ENCODE measurements at places on chromosomes 11 and 22.

- DNase-seq = no peak
These were observed 23.2 kb upstream of the DGCR8 start for GRCh38 chr22:20056696-20057386.

DNA sequence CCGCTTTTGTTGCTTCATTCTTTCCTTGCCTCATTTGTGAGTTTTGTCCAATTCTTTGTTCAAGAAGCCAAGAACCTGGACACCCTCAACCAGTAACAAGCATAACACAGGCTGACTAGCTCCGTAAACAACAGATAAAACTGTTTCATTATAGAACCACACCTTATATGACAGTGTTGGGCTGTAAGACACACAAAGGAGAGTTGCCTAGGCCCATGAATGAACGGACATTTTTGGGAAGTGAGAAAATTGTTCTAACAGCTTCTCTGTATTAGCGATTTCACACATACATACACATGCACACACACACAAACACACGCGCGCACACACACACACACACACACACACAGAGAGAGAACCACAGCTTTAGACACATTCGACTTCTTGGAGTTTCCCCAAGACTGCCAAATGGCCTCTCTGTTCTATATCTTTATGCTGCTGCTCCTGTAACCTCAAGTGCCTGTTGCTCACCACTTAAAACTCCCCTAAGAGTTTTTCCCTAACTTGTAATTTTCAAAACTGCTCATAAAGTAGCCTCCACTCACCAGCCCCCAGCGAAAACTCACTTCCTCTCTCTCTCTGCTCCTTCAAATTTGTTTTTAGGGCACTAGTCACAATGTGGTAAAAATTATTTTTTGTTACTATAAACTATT, 35.9 kb downstream of the CTSC start:
- DNase-seq = peak; percentile 17

GRCh38 chr22:30390974-30391691, 3.9 kb upstream of the RNF215 start:
- peak; percentile 58 for DNase-seq

- no peak for DNase-seq
These were observed 38.2 kb downstream of the RPUSD4 start for GRCh38 chr11:126173257-126173656.

GRCh38 chr11:1763796-1764661, at the start of gene CTSD:
Gene CTSD, minus strand, starts transcription at chr11:1763927. Its CDS starts 68 bp downstream, at chr11:1763859.
- peak; percentile 100 for DNase-seq

GRCh38 chr11:69319255-69320106, 25.5 kb downstream of the MYEOV start:
- no peak for DNase-seq

GRCh38 chr22:27667121-27667843, 134.3 kb downstream of the MN1 start:
- DNase-seq = peak; percentile 33

DNA sequence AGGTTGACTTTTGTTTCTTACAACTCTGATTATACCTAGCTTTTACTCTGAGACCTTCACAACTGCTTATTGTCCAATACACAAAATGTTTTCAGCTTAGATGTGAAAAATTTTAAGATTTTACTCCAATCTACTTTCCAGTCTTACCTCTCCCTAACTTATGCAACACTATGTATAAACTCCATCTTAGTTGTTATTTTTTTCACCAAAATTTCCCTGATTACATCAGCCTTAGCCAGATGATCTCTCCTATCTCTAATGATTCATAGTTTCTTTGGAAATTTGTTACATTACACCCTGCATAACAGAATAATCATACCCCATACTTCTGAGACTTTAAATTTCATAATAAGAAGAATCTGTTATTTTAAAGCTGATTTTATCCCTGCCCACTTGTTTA, 621.0 kb upstream of the ANO3 start:
- DNase-seq = no peak

- no peak for DNase-seq
These were observed 49.2 kb upstream of the KCNQ1OT1 start for GRCh38 chr11:2748814-2749554.

DNA sequence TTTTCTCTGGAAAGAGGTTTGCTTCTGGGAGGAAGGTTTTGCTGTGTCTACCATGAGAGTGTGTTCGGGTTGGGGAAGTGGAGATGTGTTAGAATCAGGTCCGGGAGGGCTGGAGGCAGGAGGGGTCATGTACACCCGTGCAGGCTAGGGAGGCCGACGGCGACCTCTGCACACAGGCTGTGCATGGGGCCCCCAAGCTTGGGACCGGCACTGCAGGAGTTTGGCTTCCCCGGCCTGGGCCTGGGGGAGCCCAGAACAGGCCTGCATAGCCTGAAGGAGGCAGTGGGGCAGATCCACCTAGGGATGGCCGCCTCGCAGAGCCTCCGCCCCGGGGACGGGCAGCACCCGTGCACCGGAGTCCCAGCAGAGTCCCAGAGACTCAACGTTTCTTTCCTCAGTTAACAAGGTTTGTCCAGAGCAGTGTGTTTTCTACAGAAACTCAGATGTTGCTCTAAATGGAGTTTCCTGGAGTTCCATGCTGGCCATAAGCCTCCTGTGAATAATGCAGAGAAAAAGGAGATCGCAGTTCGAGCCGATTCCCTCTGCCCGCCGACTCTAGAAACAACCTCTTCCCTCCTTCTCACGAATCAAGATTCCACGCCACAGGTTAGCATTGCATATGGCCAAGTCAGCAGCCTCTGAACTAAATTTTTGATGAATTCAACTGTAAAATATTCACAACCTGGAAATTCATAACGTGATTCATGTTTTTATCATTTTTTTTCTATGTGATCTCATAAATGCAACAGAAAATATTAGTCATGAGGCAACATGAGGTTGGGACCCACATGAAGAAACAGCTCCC, 427.3 kb downstream of the BRD1 start:
- no peak for DNase-seq

DNA sequence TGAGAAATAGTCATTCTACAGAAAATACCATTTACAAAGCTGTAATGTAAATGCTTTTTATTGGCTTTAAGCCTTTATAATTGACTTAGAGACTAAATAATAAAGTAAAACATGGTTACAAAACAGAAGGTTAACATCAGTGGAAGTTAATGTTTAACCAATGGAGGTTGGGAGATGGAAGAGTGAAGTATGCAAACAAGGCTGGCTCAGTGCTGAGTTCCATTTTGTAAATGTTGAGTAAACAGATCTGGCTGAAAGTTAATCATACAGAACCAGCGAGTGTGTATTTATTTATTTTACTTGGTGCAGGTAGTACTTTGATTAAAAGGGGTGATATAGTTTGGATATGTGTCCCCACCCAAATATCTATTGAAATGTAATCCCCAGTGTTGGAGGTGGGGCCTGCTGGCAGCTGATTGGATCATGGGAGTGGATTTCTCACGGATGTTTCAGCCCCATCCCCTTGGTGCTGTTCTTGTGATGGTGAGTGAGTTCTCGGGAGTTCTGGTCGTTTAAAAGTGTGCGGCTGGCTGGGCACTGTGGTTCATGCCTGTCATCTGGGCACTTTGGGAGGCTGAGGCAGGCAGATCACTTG, 827.4 kb downstream of the OPCML start:
- no peak for DNase-seq

- DNase-seq = no peak
These were observed 229.5 kb downstream of the AASDHPPT start for GRCh38 chr11:106306942-106307341.

DNA sequence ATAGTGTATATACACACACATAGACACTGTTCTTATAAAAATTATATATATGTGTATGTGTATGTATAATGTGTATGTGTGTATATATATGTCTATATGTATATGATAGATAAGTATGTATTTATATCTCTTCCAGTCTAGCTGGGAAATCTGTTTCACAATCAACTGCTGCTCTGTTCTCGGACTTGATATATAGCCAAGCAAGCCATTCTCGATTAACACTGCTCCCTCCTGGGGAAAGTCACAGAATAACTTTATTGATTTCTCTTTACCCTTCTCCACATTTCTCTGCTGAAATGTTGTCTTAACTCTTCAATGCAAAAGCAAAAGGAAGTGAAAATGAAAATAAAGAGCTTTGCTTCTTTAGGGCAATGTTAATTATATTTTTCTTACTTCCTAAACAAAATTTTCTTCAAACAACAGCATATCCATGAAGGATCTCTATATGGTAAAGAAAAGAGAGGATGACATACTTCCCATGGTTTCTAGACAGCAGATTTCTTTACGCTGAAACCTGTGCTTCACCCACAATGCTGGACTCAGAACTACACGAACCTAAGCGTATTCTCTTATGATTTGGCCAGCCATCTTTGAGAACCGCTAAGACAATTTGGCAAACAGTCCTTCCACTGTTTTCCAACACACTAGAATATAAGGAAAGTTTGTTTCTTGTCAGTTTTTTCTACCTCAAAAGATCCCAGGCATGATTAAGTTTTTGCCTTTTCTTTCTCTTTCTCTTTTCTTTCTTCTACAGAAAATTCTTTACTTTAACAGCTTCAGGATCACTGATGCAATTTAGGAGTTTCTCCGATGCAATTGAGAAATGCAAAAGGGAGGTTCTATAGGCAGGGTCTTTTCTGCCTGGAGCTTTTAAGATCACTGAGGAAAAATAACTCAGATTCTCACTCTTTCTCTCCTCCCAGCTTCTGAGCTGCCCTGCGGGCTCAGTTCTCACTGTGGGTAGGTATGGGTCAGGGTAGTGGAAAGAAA, 1.9 kb downstream of the BLID start:
- no peak for DNase-seq

- no peak for DNase-seq
These were observed 93.6 kb downstream of the PDE2A start for GRCh38 chr11:72580642-72580950.

- no peak for DNase-seq
These were observed 123.8 kb downstream of the WT1 start for GRCh38 chr11:32311346-32312065.

GRCh38 chr11:15590132-15590531, 475.4 kb downstream of the INSC start:
- no peak for DNase-seq

GRCh38 chr11:2428322-2428795, 16.0 kb downstream of the TRPM5 start:
- peak; percentile 77 for DNase-seq

DNA sequence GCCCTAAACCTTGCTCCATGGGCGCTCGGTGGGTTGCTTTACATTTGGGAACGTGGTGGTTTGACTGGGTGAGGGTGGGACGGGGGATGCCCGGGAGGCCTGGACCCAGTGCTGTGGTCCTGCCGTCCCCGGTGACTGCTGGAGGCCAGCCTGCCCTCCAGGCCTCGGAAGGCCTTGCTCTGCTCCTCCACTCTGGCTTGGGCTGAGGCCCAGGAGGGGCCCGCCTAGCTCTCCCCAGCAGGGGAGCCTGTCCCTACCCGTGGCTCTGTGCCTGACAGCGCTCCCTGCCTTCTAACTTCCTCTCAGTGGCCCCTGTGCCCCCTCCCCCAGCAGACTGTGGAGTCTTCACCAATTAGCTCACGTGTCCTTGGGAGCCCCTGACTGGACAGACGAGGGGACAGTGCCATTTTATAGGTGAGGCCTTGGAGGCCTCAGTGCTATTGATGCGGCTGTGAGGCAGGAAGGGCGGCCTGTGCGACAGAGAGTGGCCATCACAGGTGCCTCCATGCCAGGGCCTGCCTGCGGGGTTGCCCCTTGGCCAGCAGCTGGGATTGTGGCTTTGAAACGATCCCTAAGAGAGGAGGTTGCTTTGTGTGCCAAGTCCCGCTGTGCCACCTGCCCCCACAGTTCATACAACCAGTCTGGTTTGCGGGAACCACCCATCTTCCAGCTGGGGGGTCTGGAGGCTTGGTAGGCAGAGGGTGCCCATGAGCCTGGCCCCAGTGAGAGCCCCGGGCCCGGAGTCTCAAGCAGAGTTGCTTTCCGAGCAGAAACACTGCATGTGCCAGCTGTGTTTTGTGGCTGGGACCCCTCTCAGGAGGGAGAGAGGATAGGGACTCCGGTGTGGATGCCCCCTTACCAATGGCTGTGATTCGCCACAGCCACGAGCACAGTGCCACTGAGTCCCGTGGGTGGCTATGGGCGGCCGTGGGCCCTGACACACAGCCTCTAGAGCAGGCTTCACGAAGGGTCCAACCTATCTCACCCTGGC, 17.7 kb downstream of the TPCN2 start:
- DNase-seq = no peak

- no peak for DNase-seq
These were observed 632.0 kb upstream of the KIRREL3 start for GRCh38 chr11:127632546-127632945.

GRCh38 chr11:68349461-68350249, 37.3 kb downstream of the LRP5 start:
- DNase-seq = no peak

DNA sequence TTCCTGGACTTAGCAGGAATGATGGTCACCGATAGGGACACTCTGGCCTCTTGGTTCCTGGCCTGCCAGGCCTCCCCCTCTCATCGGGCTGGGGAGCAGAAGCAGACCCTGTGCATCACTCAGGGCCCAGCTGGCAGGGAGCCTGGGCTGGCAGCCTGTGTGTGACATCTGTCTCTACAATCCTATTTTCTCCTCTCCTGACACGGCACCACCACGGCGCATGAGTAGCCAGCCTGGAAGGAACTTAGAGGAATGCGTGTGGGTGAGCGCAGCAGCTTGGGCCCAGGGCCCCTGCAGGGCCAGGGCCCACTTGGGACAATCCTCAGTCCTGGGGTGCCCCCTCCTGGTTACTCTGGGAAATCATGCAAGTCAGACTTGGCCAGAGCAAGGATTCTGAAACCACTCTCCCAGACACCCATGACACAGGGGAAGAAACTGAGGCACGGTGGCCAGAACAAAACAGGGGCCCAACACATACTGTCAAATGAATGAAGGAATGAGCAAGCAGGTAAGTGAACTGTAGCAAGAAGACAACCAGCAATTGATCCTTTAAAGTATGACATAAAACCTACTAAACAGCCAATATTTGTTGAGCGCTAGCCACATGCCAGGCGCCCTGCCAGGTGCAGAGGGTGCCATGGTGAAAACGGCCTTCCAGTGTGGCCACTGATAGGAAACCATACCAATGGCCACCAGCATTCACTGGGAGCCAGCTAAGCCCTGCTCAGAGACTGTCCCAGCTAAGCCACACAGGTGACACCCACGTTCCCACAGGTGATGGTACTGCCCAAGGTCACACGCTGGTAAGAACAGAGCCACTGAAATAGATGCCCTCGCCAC, 13.3 kb downstream of the RSPH14 start:
- DNase-seq = peak; percentile 92

DNA sequence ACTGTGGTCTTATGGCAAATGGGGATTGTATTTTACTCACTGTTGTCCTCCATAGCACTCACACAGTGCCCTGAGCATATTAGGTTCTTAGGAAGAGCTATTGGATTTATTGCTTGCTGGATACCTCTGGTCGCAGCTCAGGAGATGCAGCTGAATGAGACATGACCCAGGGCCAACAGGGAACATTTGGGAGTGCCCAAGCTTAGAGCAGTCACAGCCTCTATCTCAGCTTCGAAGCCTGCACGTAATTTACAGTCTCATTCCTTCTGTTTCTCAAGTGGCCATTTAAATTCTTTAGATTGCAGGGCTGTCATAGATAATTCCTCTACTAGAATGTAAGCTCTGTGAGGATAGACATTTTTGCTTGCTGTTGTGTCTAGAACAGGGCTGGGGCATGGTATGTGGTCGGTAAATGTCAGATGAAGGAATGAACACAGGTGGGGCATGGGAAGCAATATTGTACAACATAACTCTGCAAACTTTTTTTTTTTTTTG, 192.8 kb downstream of the GRIK4 start:
- no peak for DNase-seq

All from AG20443 (cell line).